ENCODE measurements at places on chromosomes 2 and 18.

GRCh38 chr2:134679745-134680144 is 39.1 kb downstream of the TMEM163 start:
- peak; percentile 76 for DNase-seq

- DNase-seq = no peak
These were observed 122.2 kb downstream of the ACKR3 start for GRCh38 chr2:236691799-236692167.

GRCh38 chr2:119126650-119127049 is 31.9 kb downstream of the C1QL2 start:
- DNase-seq = peak; percentile 16

- peak; percentile 32 for DNase-seq
These were observed 503 bp downstream of the ANXA4 start for GRCh38 chr2:69742322-69742952.

DNA sequence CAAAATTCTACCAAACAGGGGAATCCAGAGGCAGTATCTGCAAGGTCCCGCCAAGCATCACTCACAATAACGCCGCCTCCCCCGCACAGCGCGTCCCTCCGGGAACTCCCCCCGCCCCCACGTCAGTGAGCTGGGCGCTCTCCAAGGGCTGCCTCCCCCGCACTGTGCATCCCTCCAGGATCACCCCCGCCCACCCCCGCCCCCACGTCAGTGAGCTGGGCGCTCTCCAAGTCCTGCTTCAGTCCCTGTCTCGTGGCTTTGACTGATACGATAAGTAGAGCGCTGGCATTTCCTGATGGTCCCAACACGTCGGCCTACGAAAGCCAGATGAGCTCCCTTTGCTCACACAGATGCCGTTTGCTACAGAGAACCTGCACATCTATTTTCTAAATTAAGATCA is 130.7 kb upstream of the TPO start:
- no peak for DNase-seq

GRCh38 chr2:74313497-74313896 is 29.7 kb downstream of the SLC4A5 start:
- DNase-seq = no peak

DNA sequence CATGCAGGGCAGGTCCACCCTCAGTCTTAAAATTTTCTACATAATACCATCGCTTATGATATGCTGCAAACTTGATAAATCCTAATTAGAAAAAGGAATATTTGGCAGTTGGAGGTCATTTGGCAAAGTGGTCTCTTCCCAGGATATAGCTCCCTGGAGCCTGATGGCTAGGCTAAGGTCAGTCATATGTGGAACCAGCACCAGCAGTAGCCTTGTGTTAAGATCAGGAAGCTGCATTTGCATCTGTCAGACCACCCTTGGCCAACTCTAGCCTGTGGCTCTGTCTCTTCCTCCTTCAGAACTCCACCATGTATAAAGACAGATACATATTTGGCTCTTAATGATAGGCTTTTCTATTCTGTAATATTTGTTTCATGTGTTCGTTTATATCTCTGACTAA is 5.4 kb upstream of the HK2 start:
- DNase-seq = no peak

- DNase-seq = no peak
These were observed 28.1 kb downstream of the USP37 start for GRCh38 chr2:218540015-218540414.

Measured in KBM-7 (cell line).